Right lobe of liver (tissue), 6 donors: ENCODE measurements at places on chromosomes 1 and 21. TPM values are rescaled to one million over a fixed set of nuclear protein-coding genes. Genes with fewer than 3 reads are reported as not detected.

The CSF3R gene
- total RNA-seq = 8.7 TPM

DNA sequence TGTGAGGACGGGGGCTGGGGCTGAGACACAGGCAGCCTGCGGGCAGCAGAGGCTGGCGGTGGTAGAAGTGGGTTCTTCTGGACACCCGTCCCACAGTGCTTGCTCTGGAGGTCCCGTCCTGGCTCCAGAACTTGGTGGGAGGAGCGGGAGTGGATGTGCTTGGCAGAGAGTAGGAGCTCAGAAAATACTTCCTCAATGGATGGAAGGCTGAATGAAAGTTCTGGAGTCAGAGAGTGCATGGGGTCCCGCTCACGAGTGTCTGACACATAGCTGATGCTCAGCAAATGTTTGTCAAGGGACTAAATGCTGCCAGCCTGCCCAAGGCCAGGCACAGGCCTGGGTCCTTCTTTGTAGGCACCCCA, 13.4 kb upstream of the NES start:
- DNase-seq = no peak
- H3K27me3 ChIP-seq = no peaks in the 10 kb centered on the region
- no peak overlapping the region for H3K4me3 ChIP-seq
- H3K27ac ChIP-seq = no peak overlapping the region

DNA sequence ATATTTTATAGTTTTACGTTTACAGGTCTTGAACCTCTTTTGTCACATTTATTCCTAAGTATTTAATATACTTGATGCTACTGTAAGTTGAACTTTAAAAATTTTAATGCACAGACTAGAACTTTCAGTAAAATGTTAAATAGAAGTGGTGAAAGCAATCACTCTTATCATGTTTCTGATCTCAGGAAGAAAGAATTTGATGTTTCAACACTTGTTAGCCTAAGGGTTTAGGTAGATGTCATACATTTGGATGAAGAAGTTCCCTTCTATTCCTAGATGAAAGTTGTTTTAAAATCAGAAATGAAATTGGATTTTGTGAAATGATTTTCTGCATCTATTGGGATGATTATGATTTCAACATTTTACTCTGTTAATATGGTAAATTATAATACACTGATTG, 63.6 kb upstream of the TTLL7 start:
- no peaks in the 10 kb centered on the region for H3K27me3 ChIP-seq
- H3K4me1 ChIP-seq = no peaks in the 10 kb centered on the region
- H3K27ac ChIP-seq = no peak overlapping the region
- DNase-seq = no peak

- no peaks in the 10 kb centered on the region for H3K36me3 ChIP-seq
- no peaks in the 10 kb centered on the region for H3K4me1 ChIP-seq
- DNase-seq = no peak
- H3K27me3 ChIP-seq = no peaks in the 10 kb centered on the region
- no peak overlapping the region for H3K4me3 ChIP-seq
- H3K27ac ChIP-seq = no peak overlapping the region
Observed at GRCh38 chr1:111517469-111518225, 14.2 kb upstream of the ADORA3 start.

The AIRE gene
- not detected for total RNA-seq

DNA sequence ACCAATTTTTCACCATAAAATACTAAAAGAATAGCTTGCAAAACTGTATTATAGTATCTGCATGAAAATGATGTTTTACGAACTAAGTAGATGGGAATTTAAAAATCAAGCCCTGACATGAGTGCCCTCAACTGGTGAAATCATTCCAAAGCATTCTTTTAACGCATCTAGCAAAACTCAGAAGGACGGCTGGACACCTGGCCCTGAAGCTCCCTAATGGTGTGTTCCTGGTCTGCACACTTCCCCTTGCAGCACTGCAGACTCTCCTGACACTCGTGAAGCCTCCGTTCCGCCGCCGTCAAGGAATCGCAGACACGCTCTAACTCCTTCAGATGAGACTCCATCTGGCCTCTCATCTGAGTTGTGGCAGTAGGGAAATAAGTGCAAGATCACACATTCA, 39.9 kb downstream of the ODF2L start:
- no peaks in the 10 kb centered on the region for H3K4me1 ChIP-seq
- H3K27me3 ChIP-seq = no peaks in the 10 kb centered on the region
- no peak for DNase-seq
- H3K4me3 ChIP-seq = no peak overlapping the region
- H3K36me3 ChIP-seq = no peaks in the 10 kb centered on the region

DNA sequence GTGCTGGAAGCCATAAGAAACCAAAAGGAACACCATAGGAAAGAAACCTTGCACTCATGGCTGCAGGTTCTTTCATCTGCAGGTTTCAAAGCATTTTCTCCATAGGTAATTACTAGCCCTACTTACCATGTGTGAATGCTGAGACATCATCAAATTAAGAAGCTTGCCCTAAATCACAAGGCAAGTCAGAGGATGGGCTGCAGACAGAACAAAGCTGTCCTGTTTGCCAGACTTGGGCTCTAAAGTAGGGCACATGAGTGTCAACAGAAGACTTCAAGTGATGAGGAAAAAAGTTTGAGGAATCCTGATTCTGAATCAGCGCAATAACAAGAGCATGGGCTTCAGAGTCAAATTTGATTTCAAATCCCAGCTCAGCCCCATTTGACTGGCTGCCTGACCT, 5.8 kb upstream of the EPS15 start:
- no peaks in the 10 kb centered on the region for H3K4me1 ChIP-seq
- no peaks in the 10 kb centered on the region for H3K36me3 ChIP-seq
- DNase-seq = no peak
- H3K4me3 ChIP-seq = no peak overlapping the region
- H3K27me3 ChIP-seq = no peaks in the 10 kb centered on the region

DNA sequence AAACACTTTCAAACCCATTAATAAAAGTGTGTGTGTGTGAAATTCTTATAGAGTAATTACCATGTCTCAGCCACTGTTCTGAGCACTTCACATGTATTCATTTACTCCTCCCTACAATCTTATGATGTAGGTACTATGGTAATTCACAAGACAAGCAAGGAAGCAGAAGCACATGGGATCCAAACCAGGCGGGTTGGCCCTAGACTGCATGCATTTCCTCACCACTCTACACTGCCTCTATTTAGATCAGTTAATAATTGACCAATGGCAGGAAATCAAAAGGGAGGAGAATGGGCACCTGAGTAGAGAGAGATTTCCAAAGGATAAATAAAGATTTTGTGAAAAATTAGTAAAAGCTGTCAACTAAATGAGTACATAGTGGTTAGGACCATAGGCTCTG, 15.7 kb downstream of the MAP3K21 start:
- no peaks in the 10 kb centered on the region for H3K27me3 ChIP-seq
- H3K27ac ChIP-seq = no peak overlapping the region
- no peaks in the 10 kb centered on the region for H3K36me3 ChIP-seq
- peaks cover 28% of the 10 kb centered on the region for H3K4me1 ChIP-seq
- DNase-seq = peak; percentile 34
- H3K4me3 ChIP-seq = peak overlapping the region; percentile 7
